Stimulated activated CD4-positive, alpha-beta T cell treated with anti-CD3 and anti-CD28 coated beads, Interleukin-2, amount 100 ng/mL, for 48 hours (primary cell): ENCODE measurements at places on chromosomes 5 and 9.

GRCh38 chr9:27668280-27668679 lies 95.0 kb upstream of the C9orf72 start:
- DNase-seq, result no peak

DNA sequence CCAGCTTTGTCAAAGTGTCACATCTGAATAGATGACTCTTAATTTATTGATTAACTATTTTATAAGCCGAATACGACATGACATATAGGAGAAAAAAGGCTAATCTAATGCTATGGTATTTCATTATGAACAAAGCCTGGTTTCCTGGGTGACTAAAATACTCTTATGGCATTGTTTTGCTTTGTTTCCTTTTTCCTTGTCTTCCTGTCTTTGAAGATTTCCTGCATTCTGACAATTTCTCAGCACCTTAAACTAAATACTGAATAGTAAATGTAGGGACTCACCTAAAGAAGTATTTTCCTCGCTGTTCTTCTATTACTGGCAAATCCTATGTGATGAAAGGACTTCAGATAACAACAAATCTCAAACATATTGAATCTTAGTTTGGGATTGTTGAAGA lies 1284.5 kb downstream of the EFNA5 start:
- DNase-seq, result no peak

- DNase-seq, result no peak
Measured at GRCh38 chr5:150511578-150512367, 3.8 kb downstream of the NDST1 start.

- no peak for DNase-seq
Measured at GRCh38 chr5:54538156-54538555, 20.6 kb downstream of the SNX18 start.

GRCh38 chr9:134689321-134690181 lies 47.9 kb downstream of the COL5A1 start:
- peak; percentile 10 for DNase-seq

GRCh38 chr5:169667896-169668674 lies 31.0 kb downstream of the DOCK2 start:
- DNase-seq, result no peak

DNA sequence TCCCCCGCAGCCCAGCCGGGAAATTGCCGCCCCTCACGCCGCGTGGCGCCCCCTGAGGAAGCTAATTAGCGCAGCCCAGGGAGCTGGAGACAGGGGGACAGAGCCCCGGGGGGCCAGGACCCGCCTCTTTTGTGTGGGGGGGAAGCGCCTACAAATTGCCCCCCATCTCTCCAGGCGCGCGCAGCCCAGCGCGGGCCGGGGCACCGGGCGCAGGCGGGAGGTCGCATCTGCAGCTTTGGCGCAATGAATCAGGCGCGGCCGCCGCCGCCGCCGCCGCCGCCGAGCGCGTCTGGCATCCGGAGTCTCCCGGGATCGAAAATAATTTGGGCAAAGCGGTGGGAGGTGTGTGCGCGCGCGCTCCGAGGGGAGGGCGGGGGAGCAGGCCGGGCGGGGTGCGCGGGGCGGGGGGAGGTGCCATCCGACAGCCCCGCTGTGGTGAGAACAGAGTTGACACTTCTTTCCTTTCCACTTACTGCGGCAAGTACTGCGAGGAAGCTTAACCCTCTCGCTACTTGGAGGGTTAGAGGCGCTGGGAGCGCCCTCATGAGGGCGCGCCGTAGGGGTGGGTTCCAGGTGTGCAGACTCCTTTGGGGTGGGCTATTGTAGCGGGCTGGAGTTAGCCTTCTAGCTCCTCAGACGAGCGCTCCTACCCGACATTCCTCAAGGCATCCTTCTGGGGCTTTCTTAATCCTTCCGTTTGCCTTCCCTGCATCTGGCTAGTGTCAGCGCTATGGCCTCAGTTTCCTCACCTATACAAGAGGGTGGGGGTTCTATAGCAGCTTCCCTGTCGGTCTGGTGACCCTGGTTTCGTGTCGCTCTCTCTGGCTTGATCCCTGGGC lies 63.1 kb downstream of the CXXC5 start:
- DNase-seq, result peak; percentile 43

DNA sequence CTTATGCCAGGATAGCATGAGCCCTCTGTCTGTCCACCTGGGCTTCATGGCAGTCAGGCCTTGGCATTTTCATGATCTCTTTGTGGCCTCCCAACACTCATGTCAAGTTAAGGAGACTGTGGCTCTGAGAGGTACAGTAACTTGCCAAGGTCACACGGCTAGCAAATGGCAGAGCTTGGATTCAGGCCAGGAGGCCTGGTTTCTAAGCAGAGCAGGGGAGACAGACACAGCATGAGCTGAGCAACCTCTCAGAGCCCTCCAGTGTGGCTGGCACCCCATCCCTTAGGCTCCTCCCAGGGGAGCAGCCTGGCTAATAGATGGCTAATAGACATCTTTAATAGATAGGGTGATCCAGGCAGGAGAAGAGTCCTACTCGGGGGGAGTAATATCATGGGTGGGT lies 4.1 kb downstream of the SYNPO start:
- no peak for DNase-seq

- DNase-seq, result no peak
Measured at GRCh38 chr5:569358-569867, 42.7 kb upstream of the CEP72 start.

GRCh38 chr5:90050103-90050502 lies 359.5 kb downstream of the CETN3 start:
- no peak for DNase-seq

GRCh38 chr5:56159521-56159947 lies 73.6 kb downstream of the ANKRD55 start:
- no peak for DNase-seq

- no peak for DNase-seq
Measured at GRCh38 chr9:18575686-18576085, 101.7 kb downstream of the ADAMTSL1 start.

GRCh38 chr5:136047858-136048257 lies 19.1 kb downstream of the TGFBI start:
- no peak for DNase-seq

DNA sequence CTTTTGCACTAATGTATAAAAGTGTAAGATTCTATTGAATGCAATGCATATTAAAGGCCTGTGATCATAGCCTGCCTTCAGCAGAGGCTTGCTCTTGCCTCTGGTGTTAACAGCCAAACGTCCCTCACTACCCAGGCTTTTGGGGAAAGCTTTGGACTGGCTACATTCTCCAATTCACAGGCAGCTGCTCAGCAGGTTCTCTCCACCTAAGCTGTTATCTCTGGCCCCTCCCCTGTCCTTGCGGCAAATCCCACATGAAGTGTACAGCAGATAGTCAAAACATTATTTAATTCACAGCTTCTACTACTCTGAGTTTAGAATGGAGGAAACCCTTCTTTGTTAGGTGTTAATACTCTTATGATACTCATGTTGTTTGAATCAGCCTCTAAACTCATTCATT lies 45.9 kb upstream of the GADD45G start:
- DNase-seq, result no peak

- DNase-seq, result no peak
Measured at GRCh38 chr9:99251157-99251556, 29.1 kb downstream of the SEC61B start.

DNA sequence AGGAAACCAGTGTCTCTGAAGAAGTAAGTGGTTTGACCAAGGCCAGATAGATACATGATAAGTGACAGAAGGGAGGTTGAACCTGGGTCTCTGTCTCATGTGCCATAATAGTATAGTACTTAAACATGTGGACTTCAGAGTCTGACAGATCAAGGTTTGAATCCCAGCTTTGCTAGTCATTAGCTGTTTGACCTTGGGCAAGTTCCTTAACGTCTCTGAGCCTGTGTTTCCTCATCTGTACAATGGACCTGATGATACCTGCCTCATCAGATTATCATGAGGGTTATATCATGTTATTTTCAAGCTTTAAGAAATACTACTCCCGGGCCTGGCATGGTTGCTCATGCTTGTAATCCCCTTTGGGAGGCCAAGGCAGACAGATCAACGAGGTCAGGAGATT lies 24.9 kb downstream of the FUBP3 start:
- DNase-seq, result no peak

- DNase-seq, result no peak
Measured at GRCh38 chr9:89850153-89850552, 245.3 kb downstream of the GADD45G start.

DNA sequence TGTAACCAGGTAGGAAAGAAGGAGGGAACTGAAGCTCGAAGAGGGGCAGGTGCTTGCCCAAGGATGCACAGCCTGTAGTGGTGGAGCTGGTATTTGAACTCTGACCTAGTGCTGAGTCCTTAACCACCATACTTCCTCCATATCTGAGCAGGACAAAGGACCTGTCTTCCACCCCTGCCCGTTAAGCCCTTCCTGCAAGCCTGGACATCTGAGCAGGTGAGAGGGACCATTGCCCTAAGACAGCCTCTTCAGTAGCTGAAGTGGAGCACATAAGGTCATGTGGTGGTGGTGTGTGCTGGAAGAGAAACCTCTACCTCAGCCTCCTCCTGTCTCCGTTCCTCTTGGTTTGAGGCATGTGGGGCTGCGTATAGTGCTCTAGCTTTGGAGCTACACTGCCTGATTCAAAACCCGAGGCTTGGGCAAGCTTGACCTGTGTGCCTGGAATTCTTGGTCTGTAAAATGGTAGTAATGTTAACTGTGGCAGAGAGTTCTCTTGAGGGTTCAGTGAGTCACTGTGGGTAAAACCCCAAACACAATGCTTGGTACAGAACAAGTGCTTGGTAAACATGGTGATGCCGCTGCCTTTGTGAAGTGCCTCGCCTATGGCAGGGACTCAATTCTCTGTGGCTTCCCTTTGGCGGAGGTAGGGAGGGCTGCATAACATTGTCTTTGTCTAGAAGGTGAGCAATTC lies 7.4 kb downstream of the GALNT10 start:
- peak; percentile 50 for DNase-seq

DNA sequence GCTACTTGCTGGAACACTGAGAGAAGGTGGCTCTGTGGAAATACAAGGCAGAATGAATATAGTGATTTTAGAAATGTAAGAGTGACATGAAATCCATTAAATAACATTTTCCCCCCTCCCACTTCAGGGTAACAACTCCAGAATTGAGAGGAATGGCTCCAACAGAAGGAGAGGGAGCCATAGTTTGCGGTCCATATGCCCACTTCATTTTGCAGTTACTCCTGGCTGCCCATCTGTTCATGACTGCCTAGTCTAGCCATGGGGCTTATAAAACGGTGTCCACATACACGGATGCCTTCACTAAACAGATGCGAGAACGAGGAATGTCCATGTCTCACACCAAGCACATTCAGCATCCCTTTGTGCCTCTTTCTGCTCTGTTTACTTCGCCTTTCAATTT lies 186.7 kb downstream of the TMEM38B start:
- no peak for DNase-seq

DNA sequence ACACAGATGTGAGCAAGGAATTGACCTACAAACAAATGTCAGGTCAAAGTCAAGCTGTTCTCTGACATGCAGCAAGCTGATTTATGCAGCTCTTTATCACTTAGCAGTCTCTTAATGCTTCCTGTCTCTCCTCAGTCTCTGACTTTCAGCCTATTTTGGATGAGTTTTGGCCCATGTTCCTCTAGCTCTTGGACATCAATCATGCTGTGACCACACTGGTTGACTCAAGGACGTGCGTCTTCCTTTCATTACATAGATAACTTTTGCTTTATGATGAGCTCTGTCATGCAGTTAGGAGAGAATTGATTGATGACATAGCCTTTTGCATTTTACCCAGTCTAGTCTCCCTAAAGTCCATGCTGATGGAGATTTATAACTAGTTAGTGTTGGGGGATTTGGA lies 9.4 kb upstream of the REEP5 start:
- DNase-seq, result no peak

DNA sequence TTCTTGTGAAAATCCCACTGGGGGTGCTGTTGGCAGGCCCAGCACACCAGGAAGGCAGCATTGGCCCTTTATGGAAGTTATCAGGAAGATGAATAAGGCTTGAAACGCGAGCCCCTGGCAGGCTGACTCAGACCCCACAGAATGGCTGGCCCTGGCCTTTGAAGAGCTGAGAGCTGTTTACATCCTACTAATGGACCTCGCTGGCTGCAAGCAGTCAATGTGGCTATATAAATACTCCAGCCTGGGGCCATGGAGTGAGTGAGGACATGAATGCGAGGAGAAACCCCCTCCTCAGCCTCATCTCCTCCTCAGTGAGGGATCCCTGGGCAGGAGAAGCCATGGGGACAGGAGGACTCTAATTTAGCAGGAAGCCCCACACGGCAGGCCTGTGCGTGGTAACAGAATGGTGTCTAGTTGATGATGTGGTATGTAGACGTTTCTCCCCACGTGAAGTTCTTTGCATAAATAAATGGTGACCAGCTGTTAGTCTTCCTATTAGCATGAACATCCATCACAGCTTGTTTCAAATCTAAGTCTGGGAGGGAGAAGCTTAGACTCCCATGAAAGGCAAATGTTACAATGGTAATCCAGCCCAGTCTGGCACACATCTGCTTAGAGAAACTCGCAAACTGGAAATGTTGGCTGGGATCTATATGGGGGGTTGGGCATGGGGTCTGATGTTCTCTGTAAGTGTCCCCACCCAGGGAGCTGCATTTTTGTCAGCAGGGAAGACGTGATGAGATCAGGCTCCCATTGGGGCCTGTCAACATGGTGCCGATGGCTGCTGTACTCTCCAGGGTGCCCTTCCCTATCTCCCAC lies 175.1 kb upstream of the PITX1 start:
- no peak for DNase-seq

GRCh38 chr5:125315306-125315705 lies 568.9 kb upstream of the ZNF608 start:
- DNase-seq, result no peak

- no peak for DNase-seq
Measured at GRCh38 chr5:61200582-61201155, 38.4 kb upstream of the SMIM15 start.

DNA sequence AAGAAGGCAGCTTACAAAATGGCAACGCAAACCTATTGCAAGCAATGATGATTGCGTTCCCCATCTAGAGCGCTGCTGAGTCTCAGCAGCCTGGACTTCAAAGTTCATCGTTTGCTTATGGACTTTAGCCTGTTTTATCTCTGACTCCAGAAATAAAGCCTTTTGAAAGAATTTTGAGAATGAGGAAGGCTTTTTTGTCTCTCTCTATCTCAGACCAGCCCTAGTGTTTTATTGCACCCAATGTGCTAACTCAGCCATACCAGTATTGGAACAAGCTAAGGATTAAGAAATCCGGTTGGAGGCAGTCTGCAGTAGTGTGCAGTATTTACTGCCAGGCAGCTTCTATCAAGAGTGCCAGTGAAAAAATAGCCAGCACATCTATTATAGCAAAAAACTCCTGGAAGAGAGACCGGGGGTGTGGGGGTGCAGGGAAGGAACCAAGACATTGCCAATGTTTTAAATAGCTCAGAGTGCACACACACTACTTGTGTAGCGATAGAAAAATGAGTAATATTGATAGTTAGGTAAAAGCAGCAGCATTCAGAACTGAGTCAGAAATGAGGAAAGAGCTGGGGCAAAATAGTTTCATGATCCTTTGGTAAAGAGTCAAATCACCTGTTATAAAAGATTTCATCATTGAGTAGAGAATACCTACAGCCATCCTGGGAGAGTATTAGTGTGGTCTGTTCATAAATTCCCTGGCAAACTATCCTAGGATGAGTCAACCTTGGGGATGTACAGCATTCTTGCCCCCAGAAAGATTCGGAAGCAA lies 219.0 kb downstream of the ZNF608 start:
- no peak for DNase-seq

- no peak for DNase-seq
Measured at GRCh38 chr5:143662020-143662419, 149.9 kb upstream of the HMHB1 start.
